ENCODE measurements at places on chromosomes 16 and 17. TPM values are rescaled to one million over a fixed set of nuclear protein-coding genes. Genes with fewer than 3 reads are reported as not detected.

DNA sequence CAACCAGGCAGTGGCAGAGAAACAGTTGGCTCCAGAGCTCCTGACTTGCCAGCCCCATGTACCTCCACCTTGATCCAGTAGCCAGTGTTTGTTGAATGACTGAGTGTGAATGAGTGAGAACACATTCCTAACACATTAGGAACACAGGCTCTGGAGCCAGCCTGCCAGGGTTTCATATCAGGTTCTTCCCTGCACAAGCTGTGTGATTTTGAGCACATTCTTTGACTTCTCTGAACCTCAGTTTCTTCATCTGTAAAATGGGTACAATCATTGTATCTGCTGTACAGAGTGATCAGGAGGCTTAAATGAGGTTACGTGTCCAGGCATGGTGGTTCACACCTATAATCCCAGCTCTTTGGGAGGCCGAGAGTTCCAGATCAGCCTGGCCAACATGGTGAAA lies 13.3 kb upstream of the RMI2 start:
- no peak for DNase-seq

- no peak for DNase-seq
Measured at GRCh38 chr16:69937465-69937951, 13.6 kb upstream of the CLEC18A start.

GRCh38 chr17:47660064-47660492 lies 10.4 kb downstream of the KPNB1 start:
- DNase-seq = no peak

GRCh38 chr16:67013823-67014633 lies 14.9 kb upstream of the CBFB start:
- DNase-seq = peak; percentile 90

- peak; percentile 56 for DNase-seq
Measured at GRCh38 chr17:48541577-48542113, 3.3 kb downstream of the HOXB2 start.

- peak; percentile 56 for DNase-seq
Measured at GRCh38 chr17:2794111-2794803, 2.0 kb upstream of the RAP1GAP2 start.

GRCh38 chr16:85628265-85628556 lies 15.1 kb downstream of the GSE1 start:
- DNase-seq = no peak

CCDC92B gene
- not detected for total RNA-seq

TVP23C gene
- 18.9 TPM for total RNA-seq

ZNF263 gene
- total RNA-seq = 25.6 TPM
